Activated CD4-positive, alpha-beta T cell treated with anti-CD3 and anti-CD28 coated beads, Interleukin-2, amount 10 ng/mL, durations not matched to agents 24 days and 14 days (primary cell): ENCODE measurements at places on chromosomes 1 and 21. TPM values are rescaled to one million over a fixed set of nuclear protein-coding genes. Genes with fewer than 3 reads are reported as not detected.

Gene CRB1
- total RNA-seq: not detected in 2 replicates

Gene TCHHL1
- total RNA-seq: not detected in 2 replicates

DNA sequence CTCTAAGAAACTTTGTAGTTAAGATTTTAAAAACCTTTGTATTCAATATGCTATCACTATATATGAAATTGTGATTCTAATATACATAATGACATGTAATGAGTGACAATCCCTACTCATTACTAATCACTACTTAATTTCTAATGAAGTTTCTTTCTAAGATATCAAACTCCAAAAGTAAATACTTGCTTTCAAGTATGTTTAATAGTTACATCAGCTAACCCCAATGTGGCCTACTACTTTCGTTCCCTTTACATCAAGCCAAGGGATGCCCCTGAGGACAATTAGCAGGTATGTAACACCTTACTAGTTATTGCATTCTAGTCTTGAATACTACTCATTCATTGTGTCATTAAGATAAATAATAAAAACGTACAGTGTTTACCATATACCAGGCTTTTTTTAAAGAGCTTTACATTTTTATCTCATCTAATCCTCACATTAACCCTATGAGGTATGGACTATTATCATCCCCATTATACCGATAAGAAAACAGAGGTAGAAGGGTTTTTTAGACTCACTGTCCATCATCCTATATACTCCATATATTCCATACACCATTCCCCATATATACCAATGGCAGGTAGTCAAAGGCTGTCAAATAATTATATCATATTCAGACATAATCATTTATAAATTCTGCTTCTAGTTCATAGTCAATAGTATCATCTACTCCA is 4.2 kb downstream of the PPP1R15B start:
- no peaks in the 10 kb centered on the region for H3K27me3 ChIP-seq
- peak overlapping the region; percentile 58 for H3K27ac ChIP-seq
- peaks cover 15% of the 10 kb centered on the region for H3K4me1 ChIP-seq
- no peak for DNase-seq
- peak overlapping the region; percentile 97 for H3K4me3 ChIP-seq

DNA sequence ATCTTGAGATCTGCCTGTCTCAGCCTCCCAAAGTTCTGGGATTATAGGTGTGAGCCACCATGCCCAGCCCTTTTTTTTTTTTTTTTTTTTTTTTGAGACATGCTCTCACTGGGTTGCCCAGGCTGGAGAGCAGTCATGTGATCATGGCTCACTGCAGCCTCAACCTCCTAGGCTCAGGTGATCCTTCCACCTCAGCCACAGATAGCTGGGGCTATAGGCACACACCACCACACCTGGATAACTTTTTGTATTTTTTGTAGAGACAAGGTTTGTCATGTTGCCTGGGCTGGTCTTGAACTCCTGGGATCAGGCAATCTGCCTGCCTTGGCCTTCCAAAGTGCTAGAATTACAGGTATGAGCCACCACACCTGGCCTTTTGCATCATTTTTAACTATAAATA is 17.7 kb upstream of the PRRC2C start:
- no peak overlapping the region for H3K27ac ChIP-seq
- no peaks in the 10 kb centered on the region for H3K4me1 ChIP-seq
- DNase-seq: no peak
- peaks cover 2% of the 10 kb centered on the region for H3K27me3 ChIP-seq
- no peak overlapping the region for H3K4me3 ChIP-seq
- H3K36me3 ChIP-seq: no peaks in the 10 kb centered on the region

DNA sequence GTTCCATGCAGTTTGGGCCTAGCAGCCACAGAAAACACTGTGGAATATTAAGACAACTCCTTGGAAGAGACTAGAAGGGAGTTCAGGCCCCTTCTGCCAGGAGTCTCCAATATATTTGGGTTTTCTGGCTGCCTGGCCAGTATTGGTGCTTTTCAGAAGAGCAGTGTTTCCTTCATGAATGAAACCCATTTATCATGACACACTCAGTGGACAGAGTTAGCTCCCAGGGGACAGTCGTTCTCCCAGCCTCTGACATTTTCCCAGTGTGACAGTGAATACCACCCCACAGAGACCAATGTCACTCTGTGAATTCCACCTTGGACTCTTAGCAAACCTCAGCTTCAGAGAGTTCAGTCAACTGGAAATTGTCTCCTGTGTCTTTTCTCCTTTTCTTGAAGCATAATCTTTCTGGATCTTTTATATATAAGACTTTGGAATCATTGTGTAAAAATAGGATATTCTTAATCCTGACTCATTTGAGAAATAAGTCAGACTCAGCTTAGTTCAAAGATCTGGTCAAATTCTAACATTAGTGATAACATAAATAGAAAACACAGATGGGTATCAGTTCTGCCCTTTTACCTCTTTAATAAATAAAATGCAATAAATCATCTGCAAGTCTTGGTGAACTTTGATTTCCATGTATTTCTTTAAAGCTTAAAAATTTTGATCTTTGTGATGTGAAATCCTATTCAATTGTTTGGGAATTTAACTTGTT is 40.4 kb downstream of the GNG12 start:
- H3K4me1 ChIP-seq: no peaks in the 10 kb centered on the region
- no peak for DNase-seq
- no peaks in the 10 kb centered on the region for H3K36me3 ChIP-seq
- peaks cover 16% of the 10 kb centered on the region for H3K27me3 ChIP-seq

GRCh38 chr1:178542554-178543289 is 29.8 kb downstream of the TEX35 start:
- no peaks in the 10 kb centered on the region for H3K27me3 ChIP-seq
- H3K4me1 ChIP-seq: no peaks in the 10 kb centered on the region
- peak overlapping the region; percentile 91 for H3K4me3 ChIP-seq

DNA sequence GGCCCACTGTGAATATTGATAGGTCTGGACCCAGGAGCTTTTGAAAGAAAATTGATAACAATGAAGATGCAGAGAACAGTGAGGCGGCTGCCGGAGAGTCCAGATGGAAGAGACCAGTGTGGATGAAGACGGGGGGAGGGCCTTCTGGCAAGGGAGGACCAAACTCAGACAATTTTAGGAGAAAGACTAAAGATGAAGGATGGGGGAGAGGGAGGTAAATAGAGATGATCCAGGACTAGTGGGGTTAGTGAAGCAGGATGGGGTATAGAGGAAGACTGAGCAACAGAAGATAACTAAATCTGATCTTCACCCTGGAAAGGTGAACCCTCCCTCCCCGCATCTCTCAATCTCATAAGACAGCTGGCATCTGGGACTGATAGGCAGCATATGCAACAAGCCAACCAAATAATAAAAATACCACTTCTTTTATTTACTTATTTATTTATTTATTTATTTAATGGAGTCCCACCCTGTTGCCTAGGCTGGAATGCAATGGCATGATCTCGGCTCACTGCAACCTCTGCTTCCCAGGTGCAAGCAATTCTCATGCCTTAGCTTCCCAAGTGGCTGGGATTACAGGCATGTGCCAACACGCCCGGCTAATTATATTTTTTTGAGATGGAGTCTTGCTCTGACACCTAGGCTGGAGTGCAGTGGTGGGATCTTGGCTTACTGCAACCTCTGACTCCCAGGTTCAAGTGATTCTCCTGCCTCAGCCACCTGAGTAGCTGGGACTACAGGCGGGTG is 10.5 kb downstream of the EIF3I start:
- peaks cover 5% of the 10 kb centered on the region for H3K4me1 ChIP-seq
- no peak overlapping the region for H3K27ac ChIP-seq
- no peaks in the 10 kb centered on the region for H3K27me3 ChIP-seq
- no peak for DNase-seq
